ENCODE measurements at places on chromosomes 5 and 9.

- no peak for DNase-seq
Observed at GRCh38 chr5:38013107-38013506, 173.3 kb upstream of the GDNF start.

DNA sequence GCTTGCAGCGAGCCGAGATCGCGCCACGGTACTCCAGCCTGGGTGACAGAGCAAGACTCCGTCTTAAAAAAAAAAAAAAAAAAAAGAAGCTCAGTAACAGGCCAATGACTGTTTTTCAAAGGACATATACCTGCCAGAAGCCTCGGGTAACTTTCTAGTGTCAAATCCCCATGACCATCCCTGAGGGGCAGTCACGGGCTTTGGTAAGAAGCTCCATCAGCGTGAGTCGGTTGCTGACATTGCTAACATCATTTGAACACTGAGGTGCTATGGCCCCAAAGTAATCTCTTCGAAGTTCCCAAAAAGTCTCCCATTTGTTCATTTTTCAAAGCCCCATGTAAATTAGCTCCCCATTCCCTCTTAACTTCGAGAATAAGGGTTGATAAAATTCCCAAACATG is 11.6 kb downstream of the NAIP start:
- no peak for DNase-seq

DNA sequence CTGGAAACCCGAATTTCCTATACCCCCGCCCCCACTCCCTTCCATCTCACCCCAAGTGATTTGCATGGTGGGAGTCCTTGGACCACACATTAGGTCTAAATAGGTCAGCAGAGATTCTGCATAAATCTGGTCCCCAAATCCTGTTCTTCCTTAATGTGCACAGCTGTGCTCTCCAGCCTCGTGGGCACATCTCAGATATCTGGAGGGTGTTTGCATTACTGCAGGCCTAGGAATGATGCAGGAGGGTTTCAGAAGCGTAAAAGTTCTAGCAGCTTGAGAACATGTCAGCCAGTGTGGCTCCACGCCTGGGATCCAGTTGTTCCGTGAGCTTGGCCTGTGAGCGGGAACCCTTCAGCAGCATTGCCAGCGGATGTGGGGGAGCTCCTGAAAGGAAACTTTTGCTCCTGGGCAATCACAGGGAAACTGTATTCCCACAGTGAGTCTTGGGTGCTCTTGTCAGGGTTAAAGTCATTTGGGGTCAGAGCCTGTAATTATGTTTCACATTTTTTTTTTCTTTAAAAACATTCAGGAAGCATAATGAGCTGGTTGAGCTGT is 12.9 kb downstream of the ARHGAP26 start:
- DNase-seq = no peak

DNA sequence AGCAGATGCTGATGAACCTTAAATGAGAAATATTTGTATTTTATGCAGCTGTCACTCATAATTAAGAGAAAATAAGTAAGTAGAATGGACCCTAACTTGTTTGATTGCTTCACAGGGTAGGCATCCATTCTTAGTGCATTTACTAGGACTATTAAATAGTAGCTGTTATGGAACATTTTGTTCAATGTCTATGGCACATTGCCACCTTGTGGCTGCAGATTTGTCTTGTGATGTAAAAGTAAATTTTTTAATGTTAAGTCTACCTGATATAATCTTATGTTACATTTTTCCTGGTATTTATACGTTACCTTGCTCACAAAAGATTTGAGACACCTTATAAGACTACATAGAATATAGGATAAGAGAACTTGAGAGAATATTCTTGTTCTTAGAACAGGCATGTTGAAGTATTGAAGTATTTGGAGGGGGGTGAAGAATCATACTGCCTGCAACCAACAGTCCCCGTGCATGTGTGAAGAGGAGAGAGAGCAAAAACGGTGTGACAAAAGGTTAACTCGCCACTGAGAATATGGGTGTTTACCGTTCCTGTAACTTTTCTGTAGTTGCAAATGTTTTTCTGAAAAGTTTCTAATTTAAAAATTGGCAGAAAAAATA is 161.1 kb downstream of the MAST4 start:
- no peak for DNase-seq

GRCh38 chr9:92962846-92963245 is 15.5 kb downstream of the FGD3 start:
- no peak for DNase-seq

DNA sequence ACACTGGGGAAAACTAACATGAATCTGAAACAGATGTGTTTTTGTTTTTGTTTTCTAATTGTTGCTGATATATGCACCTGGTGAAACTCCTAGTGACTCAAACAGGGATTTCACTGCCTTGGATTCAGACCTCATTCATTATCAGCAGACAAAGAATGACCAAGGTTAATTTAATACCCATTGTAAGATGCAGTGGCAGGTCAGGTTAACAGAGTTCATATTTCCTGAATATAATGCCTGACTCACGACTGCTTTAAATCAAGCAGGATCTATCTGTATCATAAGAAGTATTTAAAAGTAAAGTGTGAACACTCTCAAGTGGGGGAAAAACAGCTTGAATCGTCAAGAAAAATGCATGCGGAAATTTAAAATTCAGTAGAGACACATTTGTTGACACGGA is 5.5 kb downstream of the JAKMIP2 start:
- DNase-seq = no peak

DNA sequence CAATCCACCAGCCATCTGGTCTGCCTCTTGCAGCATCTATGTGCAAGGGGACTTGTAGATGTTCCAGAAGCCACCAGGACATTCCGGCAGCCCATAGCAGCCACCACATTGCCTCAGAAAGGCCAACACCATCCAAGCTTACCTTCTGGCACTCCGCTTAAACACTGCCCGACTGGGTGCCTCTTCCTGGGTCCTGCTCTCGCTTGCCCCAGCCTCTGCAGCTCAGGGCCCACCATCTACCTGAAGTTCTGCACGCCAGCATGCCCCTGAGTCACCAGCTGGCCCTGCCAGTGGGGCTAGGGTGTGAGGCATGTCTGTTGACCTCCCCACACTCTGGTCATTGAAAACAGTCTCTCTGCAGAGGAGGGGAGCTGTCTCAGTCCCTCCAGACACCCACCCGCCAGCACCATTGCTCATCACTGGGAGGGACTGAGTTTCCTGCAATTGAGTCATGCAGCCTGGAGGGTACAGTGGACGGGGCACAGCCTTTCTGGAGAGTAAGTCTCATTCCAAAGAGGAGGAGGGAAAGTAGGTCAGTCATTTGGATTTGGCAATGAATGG is 16.9 kb upstream of the COL5A1 start:
- no peak for DNase-seq

GRCh38 chr9:28909526-28909925 is 1336.2 kb upstream of the C9orf72 start:
- DNase-seq = no peak

DNA sequence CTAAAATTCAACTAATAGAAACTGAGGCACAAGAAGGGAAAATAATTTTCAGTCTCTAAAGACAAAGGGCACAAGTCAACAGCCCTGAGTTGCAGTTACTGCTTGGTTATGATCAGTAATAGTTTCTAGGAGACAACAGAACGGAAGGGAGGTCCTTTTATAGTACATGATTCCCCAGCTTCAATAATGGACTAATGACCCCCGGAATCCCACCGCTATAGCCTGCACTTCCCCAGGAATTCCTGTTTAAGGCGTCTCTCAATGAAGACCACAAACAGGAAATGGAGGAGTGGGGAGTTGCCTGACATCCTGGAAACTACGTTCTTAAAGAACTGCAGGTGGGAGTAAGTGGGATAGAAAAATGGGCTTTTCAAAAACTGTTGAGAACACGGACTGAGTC is 60.6 kb downstream of the DIAPH1 start:
- DNase-seq = no peak

GRCh38 chr5:54259981-54260380 is 50.4 kb downstream of the ARL15 start:
- DNase-seq = no peak

- DNase-seq = no peak
Observed at GRCh38 chr5:2352101-2352861, 399.2 kb downstream of the IRX2 start.

DNA sequence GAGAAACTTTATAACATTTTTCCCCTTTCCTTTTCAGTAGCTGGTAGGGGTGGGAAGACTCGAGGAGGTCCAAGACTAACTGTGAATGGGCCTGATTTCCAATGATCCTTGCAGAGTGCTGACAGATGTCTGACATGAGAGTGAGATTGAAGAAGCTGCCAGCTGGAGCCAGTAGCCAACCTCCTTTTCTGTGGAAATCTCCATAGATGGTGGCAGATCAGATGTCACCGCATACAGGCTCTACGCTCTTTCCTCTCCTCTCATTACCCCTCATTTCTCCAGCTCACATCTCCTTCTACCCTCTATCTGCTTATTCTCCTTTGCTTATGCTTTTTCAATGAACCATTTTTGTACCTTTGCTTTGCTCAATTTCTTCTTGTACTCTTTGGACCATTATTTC is 395.2 kb upstream of the TNC start:
- DNase-seq = no peak

- DNase-seq = no peak
Observed at GRCh38 chr9:14593406-14593805, 99.8 kb downstream of the ZDHHC21 start.

DNA sequence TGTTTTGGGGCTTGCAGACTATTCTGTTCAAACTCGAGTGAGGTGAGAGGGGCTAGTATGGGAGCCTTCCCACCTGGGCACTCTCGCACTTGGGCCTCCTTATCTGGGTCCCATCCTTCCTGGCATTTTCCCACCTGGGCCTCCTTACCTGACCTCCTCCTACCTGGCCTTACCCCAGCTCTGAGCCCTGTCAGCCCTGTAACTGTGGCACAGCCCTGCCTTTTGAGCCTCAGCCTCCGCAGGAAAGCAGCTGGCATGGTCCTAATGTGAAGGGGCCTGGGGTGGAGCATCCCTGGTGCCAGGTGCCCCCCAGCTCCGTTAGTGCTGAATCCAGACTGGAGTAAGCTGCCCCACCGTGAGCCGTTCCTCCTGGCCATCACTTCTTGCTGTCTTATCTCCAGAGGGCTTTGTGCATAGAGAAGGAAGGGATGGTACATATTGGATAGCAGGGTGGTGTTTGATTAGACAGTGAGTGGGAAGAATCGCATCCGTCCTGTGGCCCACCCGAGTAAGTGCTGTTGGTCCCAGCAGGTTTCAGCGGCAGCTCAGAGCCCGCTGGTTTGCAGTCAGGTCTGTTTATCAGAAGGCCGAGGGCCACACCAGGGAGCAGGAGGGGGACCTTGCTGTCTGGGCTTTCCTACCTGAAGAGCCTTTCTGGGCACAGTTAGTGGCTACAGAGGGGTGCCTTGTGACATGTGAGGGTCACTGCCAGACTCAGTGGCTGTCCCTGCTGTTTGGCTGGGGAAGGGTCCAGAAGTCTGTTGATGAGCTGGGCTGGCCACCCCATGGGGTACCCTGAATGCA is 76.5 kb downstream of the WNK2 start:
- DNase-seq = no peak

DNA sequence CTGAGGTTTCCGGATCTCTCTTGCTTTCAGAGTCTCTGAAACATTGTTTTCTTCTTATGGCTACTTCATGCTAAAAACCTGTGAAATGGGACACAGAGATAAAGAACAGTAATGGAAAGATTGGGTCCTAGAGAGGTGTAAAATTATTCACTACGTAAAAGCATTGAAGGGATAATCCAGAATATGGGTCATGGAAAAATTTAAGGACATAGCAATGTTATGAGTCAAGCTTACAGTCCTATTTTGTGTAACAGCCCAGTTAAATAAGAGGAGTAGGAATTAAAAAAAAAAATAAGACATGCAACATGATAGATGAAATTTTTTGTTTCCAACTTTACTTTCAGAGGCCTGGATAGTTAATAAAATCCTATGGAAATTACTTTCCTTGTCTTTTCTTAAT is 61.9 kb upstream of the ELL2 start:
- no peak for DNase-seq

GRCh38 chr5:14225173-14225834 is 82.2 kb downstream of the TRIO start:
- no peak for DNase-seq

All from CMK (cell line).